Nephron progenitor cell (in vitro differentiated cells): ENCODE measurements at places on chromosomes 7 and 10.

DNA sequence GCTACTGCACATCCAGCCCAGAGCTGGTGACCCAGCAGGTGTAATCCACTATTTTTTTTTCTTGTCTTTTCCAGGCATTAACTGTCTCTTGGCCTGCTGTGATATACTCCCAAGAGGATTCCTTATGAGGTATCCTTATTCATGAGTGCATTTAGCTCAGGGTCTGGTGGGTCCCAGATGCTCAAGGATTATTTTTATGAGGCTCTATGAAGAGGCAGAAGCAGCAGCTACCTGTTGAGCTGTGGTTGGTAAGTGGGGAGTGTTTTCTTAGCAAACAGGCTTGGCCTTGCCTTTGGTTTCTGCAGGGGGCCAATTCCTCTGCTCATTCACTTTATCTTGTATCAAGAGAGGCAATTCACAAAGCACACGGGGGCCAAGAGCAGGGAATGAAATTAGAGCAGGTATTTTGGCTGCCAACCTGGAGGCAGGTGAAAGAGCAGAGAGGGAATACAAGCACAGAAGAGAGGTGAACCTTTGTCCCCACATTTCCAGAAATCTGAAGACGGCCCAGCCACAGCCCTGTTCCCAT lies 221.6 kb downstream of the TMEM178B start:
- no peak overlapping the region for H3K4me3 ChIP-seq
- H3K27ac ChIP-seq: no peak overlapping the region
- no peaks in the 10 kb centered on the region for H3K4me1 ChIP-seq
- no peaks in the 10 kb centered on the region for H3K36me3 ChIP-seq
- peaks cover 10% of the 10 kb centered on the region for H3K27me3 ChIP-seq
- no peak for DNase-seq

DNA sequence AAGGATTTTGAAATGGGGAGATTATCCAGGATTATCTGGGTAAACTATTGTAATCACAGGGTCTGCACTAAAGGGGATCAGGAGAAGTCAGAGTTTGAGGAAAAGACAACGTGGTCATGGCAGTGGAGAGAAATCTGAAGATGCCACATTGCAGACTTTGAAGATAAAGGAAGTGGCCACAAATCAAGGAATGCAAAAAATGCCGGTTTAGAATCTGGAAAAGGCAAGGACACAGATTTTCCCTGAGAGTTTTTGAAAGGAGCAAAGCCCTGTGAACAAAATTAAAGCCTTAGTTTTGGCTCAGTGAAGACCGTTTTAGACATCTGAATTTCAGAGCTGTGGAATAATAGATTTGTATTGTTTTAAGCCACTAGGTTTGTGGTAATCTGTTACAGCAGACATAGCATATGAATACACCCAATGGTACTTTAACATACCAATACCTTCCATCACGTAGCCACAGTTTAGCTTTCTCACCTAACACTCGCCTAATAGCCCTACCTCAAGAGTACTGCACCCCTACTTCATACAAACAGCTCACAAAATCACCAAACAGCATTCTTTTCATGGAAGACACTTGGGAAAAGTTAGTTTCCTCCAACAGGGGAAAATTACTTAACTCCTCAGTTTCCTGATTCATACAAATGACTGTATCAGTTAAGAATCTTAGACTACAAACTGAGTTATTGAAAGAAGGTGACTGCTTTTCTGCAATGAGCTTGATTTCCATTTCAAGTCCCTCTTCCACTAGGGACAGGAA lies 446.5 kb downstream of the INHBA start:
- DNase-seq: no peak
- no peak overlapping the region for H3K4me3 ChIP-seq
- H3K4me1 ChIP-seq: peaks cover 16% of the 10 kb centered on the region
- H3K27ac ChIP-seq: no peak overlapping the region
- no peaks in the 10 kb centered on the region for H3K36me3 ChIP-seq

GRCh38 chr7:130736298-130736900 lies 2.4 kb upstream of the KLF14 start:
- H3K4me1 ChIP-seq: peaks cover 6% of the 10 kb centered on the region
- no peak overlapping the region for H3K27ac ChIP-seq
- no peak overlapping the region for H3K4me3 ChIP-seq
- H3K36me3 ChIP-seq: peaks cover 16% of the 10 kb centered on the region
- H3K27me3 ChIP-seq: peaks cover 65% of the 10 kb centered on the region
- DNase-seq: no peak

DNA sequence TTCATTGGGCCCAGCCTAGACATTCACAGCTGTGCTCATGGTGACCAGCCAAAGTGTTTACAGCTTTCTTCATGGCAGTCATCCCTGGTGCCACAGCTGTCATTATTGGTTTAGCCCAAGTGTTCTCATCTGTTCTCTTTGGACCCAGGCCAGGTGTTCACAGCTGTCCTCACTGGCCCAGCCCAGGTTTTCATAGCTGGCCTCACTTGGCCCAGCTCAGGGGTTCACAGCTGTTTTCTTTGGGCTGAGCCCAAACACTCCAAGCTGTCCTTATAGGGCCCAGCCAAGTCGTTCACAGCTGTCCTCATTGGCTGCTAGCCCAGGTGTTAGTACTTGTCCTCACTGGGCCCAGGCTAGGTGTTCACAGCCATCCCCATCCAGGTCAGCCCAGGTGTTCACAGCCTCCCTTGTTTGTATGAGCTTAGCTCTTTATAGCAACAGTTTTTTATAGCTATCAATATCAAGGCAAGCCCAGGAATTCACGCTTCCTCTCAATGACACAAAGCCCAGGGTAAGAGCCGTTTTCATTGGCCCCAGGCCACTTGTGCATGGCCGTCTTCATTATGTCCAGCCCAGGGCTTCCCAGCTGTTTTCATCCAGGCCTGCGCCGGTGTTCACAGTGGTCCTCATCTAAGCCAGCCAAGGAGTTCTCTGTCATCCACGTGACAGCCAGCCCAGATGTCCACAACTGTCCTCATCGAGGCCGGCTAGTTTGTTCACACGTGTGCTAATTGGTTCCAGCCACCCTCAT lies 11.6 kb downstream of the FRG2B start:
- H3K4me1 ChIP-seq: no peaks in the 10 kb centered on the region
- DNase-seq: no peak
- no peaks in the 10 kb centered on the region for H3K36me3 ChIP-seq
- peaks cover 9% of the 10 kb centered on the region for H3K27me3 ChIP-seq

GRCh38 chr10:15821046-15821683 lies 39.1 kb downstream of the MINDY3 start:
- H3K4me3 ChIP-seq: no peak overlapping the region
- H3K4me1 ChIP-seq: peaks cover 16% of the 10 kb centered on the region
- no peaks in the 10 kb centered on the region for H3K27me3 ChIP-seq
- H3K36me3 ChIP-seq: peaks cover 42% of the 10 kb centered on the region

GRCh38 chr7:143882604-143883078 lies 19.3 kb downstream of the TCAF1 start:
- DNase-seq: peak; percentile 85
- H3K4me1 ChIP-seq: peaks cover 81% of the 10 kb centered on the region
- peak overlapping the region; percentile 94 for H3K27ac ChIP-seq
- H3K27me3 ChIP-seq: no peaks in the 10 kb centered on the region
- H3K36me3 ChIP-seq: peaks cover 6% of the 10 kb centered on the region

DNA sequence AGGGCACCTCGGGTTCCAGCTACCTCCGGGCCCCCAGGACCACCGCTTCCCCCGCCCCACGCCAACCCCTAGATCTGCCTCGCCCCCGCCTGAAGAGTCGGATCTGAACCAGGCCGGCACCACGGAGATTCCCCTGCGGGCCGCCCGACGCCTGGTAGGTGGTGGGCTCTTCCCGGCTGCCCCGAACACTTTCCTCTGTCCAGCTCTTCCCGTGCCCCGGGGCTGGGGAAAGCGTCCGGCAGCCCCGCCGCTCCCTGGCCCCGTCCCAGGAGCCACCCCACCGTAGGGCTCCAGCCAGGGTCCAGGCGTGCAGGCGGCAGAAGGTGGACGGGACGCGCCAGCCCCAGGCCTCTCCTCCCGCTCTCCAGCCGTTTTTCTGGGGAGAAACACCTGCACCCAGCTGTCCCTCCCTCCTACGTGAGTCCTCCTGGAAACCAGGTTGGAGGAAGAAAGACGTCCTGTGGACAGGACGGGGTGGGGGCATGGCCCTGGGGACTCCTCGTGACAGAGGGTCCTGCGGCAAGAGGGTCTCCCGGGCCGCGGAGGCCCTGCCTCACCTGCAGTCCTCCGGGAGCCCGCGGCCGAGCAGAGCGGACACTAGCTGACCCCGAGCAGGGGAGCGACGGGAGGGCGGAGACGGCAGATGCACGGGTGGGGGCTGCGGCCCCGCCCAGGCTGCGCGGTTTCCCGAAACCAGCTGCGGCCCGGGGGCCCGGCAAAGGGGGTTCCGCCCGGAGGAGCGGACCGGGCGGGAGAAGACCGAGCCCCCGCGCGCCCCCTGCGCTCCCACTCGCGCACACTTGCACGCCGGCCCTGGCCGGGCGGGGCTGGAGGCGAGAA lies at the start of gene TMEM176B:
TSS of gene TMEM176B (minus strand) at position 624 of the 840 bp plus-strand sequence. CDS start 3,795 bp downstream, outside the sequence.
- DNase-seq: peak; percentile 56
- H3K4me1 ChIP-seq: peaks cover 12% of the 10 kb centered on the region
- H3K27ac ChIP-seq: no peak within 1 kb of the TSS
- peaks cover 80% of the 10 kb centered on the region for H3K27me3 ChIP-seq

GRCh38 chr7:11743016-11743415 lies 89.0 kb downstream of the THSD7A start:
- peaks cover 4% of the 10 kb centered on the region for H3K27me3 ChIP-seq
- peaks cover 10% of the 10 kb centered on the region for H3K4me1 ChIP-seq
- H3K4me3 ChIP-seq: no peak overlapping the region
- no peaks in the 10 kb centered on the region for H3K36me3 ChIP-seq
